GM18507 (cell line): ENCODE measurements at places on chromosomes 3 and 15.

DNA sequence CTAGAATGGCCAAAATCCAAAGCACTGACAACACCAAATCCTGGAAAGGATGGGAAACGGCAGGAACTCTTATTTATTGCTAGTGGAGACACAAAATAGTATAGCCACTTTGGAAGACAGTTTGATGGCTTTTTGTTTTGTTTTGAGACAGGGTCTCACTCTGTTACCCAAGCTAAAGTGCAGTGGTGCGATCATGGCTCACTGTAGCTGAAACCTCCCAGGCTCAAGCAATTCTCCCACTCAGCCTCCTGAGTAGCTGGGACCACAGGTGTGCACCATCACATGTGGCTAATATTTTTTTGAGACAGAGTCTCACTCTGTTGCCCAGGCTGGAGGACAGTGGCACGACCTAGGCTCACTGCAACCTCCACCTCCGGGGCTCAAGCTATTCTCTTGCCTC, 27.3 kb upstream of the GPR160 start:
- DNase-seq, result no peak

DNA sequence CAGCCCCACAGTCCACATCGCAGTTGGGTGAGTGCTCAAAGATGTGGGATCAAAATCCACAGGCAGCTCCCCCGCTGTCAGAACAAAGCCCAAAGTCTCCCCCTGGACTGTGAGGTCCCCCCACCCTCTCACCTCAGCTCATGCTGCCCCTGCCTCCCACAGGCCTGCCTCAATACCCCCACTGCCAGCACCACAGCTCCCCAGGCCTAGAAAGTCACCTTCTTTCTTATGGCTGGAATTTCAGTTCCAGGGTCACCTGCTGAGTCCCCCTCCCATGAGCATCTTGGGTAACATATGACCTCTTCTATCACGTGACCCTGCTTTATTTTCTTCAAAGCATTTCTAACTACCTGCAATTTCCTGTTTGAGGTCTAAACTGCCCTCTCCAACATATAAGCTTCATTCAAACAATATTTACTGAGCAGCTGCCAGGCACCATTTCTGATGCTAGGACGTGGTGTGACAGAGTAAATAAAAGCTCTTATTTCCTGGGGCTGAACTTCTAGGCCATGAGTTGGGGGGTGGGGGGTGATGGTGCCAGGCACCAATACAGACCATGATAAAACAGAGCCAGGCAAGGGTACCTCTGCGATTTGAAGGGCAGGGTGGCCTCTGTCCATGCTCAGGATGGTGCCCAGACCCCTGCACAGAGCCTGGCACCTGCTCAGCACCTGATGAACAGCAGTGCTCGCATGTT, 2.4 kb upstream of the TMEM89 start:
- DNase-seq, result no peak

- no peak for DNase-seq
These were observed 60.7 kb downstream of the CAPN7 start for GRCh38 chr3:15266510-15267376.

DNA sequence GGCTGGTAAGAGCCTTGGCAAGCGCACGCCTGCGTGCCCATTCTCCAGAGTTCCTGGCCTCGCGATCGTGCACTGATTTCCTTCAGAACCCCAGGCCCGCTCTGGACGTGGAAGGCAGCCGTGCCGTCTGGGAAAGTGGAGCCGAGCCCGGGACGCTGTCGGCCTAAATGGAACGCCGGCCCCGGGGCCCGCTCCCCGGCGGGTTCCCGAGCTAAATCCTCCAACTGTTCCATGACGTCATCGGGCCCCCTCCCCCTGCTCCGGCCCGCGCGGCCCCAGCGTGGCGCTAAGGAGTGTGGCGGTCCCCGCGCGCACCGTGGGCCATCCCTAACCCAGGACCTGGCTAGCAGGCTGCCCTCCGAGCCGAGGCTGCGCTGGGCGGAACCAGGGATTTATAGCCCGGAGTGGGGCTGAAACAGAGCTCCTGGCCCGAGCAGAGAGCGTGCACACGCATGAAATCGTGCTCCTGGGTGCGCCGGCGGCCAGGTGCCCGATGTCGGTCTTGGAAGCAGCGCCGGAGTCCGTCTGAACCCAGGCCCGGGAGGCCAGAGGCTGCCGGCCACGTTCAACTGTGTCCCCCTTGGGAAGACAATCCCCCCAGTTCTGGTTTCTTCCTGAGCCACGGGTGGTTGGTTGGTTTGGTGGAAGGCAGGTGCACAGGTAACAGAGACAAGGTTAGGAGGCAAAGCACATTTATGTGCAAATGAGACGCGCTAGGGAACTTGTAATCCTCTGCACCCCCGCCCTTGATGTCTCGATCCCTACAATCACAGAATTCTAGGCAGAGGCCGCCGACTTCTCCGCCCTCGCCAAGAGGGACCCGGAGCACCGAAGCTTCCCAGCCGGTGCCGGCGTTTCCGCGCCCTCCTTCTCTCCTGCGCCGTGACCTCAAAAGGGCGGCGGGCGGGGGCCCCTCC, 84.9 kb upstream of the ETV5 start:
- no peak for DNase-seq

GRCh38 chr3:169243579-169243978, 419.9 kb downstream of the MECOM start:
- no peak for DNase-seq

DNA sequence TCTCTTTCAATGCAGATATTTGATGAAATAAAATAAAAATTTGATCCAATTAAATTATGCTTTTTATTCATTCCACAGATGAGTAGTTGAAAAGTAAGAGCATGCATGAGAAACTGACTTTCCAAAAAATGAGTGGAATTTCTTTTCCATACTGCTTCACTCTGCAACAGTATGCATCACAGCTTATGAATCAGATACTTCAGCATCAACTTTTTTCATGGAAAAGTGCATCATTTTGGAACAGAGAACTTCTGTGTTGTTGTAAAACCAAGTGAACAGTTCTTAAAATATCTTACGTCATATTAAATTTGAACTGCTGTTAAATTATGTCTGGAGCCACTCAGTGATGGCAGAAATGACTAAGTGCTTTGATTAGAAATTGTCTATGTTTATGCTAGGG, 16.7 kb upstream of the SLC7A14 start:
- no peak for DNase-seq

DNA sequence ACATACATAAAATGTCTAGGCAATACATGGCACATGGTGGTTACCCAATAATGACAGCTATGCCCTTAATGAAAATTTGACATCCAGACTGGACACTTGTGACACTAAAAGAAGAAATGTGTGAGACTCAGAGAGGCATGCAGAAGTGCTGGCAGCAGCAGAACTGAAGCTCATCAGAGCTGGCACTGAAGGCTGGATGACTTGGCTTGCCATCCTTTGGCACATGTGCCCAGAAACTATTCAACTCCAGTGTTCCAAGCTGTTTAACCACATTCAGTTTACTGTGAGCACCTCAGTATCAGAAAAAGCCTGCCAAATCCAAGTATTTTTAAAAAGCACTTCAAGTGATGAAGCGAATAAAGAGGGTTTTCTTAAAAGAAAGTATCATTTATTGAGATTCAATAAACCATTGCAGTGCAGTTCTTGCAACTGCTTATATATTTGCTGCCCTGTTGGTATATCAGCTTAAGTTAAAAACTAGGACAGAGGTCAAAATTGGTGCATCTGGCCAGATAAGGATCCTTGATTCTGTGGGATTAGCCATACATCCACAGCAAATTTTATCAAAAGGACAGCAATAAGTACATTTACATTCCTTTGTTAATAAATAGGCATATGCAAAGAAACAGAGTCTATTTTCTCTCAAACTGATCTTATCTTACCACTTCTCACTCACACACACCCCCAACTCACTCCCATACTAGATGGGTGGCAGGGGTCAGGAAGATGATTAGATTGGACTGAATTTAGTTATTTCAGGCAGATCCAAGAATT, 15.8 kb downstream of the IGSF11 start:
- DNase-seq, result no peak

DNA sequence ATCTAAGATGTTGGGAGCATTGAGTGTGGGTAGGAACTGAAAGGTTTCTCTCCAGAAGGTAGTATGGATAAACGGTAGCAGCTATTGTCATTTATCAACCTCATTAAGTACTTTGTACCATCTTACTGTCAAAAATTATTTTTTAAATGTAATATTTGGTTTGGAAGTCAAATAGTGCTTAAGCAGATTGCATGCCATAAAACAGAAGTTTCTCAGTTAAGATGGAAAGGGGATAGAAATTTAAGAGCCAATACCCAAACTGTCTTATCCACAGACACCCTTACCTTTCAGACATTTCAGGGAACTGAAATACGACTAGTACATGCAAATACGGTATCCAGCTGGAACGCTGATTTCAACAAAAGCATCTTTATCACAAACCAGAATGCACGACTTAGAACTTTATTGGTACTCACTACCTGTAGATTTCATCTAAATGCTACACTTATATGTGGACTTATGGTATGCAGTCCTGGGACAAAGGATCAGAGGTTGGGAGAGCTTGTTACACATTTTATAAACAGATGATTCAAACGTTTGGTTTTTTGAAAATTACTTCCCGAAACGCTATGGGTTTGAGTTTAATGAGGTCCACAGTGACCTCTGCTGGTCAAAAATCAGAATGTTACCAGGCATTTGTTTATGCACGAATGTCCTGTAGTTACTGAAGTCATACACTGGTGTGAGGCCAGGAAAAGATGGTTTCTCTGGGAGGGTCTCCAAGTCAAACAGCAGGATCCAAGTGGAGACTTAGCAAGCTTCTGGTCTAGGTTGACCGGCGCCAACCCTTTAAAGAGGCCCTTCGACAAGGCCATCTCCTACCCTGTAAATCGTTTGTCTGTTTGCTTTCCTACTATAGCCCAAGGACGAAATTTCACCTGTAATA, 45.7 kb upstream of the DUT start:
- peak; percentile 14 for DNase-seq

GRCh38 chr3:128487813-128488635, 5.0 kb downstream of the GATA2 start:
- no peak for DNase-seq

- no peak for DNase-seq
These were observed 137.2 kb downstream of the CHSY1 start for GRCh38 chr15:101114610-101115009.

GRCh38 chr15:90154861-90155626, 46.1 kb upstream of the SEMA4B start:
- DNase-seq, result no peak

GRCh38 chr3:189557824-189558223, 73.4 kb upstream of the TP63 start:
- no peak for DNase-seq

DNA sequence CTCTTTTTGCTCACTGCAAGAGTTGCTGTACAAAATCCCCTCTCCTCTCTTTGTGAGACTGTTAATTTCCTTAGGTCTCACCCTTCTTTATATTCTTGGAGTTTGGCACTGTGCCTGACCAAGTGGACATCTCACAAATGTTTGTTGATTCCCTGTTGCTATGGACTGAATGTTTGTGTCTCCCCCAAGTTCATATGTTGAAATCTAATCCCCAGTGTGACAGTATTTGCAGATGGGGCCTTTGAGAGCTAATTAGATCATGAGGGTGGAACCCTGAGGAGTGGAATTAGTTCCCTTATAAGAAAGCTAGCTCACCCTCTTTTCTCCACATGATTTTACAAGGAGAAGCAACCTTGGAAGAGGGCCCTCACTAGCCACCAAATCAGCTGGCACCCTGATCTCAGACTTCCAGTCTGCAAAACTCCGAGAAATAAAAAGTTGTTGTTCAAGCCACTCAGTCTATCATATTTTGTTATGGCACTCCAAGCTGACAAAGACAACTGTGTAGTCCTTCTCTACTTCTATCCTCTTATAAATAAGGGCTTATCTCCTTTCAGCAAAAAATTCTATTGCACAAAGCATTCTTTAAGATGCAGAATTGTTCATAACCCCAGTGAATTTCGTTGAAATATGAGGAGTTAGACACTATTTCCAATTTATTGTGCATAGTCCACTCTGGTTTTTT, 65.5 kb upstream of the NPHP3 start:
- DNase-seq, result no peak

DNA sequence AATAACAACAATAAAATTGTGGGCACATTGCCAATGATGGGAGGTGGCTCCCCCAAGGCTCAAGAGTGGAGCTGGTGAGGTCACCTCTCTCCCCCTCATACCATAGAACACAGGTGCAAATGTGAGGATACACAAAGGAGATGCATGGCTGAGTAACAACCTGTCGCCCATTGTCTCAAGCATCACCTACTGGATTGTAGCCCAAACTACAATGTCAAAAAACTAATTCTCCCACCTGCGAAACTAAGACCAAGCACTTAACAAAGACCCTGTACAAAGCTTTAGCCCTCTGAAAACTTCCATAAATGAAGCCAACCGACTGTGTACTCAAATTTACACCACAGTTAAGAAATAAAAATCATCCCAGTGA, 50.4 kb upstream of the IGSF11 start:
- no peak for DNase-seq

- DNase-seq, result no peak
These were observed 109.4 kb downstream of the ATG7 start for GRCh38 chr3:11381563-11381962.

- no peak for DNase-seq
These were observed 5.7 kb downstream of the EIF4G1 start for GRCh38 chr3:184320104-184320445.

DNA sequence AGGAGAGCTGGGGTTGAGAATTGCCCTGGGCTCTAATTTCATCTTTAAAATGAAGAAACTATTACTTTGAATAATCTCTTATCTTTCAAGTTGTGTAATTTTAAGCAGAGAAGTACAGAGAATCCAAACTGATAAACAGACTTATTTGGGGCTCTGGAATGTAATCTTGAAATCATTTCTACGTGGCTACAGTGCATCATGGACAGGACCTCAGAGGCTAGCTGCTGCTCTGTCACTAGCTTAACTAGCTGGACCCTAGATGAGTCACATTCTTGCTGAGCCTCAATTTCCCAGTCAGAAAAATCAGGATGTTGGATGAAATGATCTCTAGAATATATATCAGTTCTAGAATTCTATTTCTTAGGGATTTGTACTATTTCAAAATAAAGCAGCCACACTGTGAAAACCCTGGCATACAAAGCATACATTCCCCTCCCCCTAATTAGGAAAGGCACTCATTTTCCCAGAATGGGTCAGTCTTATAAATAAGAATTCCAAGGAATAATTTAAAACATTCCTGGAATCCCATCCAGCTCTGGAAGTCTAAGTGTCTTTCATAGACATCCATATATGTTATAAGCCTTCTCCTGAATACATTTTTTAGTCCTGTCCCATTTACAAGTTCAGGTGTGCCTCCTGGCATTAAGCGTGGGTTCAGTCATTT, 47.2 kb downstream of the RASGRP1 start:
- no peak for DNase-seq

DNA sequence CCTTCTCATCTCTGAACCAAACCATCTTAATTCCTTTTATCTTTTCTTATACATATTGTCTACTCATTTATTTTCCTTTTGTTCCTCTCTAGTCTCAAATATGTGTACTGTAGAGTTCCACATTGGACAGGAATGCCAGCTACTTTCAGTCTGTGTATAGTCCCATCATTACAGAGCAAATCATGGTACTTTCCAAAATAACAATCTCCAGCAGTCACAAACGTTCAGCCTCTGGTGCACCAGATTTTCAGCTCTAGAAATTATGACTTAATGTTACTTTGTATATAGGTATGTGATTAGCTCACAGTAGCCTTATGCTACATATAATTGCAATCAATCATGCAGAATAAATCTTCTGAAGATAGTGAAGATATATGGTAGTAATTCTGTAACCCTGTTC, 32.5 kb upstream of the TM4SF4 start:
- no peak for DNase-seq
